ENCODE measurements at places on chromosomes 2 and 18.

DNA sequence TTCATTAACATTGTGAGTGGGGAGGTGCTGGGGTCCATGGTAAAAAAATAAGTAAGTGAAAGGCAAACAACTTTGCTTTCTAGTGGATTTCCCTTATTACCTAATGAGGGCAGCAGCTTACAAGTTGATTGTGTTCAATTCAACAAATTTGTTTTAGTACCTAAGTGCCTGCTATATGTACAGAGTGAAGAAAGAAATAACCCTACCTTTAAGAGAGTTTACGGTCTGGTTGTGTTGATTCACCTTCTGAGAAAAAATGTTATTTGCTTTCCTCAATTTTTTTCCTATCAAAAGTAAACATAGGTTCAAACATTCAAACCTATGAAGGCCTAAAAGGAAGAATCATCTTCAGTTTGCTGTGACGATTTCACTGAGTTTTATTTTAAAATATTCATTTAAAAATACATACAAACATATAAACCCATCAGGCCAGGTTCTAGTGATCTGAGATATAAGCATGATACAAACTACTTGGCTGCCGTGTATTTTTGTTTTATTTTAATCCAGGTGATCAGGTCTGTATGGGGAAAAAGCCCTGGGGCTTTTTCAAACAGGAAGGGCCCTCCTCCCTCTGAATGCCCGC lies 1.5 kb upstream of the SPTBN1 start:
- DNase-seq: no peak

DNA sequence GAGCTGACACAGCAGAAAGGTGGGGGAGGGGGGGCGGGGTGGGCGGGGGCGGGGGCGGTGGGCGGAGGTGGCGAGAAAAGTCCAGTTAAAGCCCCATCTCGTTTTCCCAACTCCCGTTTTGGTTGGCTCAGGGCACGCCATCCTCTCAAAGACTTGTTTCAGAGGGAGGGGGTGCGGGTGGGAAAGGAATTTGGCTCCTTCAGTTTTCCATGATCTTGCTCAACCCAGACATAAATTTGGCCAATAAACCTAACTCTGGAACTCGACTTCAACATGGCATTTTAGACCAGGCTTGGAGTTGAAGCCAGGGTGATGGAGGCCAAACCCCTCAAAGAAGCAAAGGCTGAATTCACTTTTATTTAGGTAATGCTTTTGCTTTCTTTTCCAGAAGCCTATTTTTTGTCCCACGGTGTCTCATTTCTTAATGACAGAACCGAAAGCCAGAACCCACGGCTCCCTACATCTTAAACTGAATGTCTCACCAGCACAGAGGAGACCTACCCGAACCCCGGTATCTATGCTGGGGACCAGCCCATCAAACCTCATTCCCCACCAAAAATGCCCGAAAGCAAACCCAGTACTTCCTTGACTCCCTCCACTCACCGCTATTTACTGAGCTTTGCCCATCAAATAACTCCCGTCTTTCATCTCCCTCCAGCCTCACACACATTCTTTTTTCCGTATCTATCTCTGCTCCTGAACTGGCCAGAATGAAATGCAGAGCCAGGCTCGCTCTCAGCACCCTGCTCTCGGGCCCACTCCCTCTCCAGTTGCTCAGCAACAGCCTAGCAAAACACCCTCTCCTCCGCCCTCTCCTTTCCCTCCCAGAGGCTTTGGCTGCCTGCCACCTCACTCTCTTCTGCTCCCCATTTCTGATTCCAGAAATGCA lies 4.3 kb downstream of the IGFBP5 start:
- DNase-seq: peak; percentile 52

DNA sequence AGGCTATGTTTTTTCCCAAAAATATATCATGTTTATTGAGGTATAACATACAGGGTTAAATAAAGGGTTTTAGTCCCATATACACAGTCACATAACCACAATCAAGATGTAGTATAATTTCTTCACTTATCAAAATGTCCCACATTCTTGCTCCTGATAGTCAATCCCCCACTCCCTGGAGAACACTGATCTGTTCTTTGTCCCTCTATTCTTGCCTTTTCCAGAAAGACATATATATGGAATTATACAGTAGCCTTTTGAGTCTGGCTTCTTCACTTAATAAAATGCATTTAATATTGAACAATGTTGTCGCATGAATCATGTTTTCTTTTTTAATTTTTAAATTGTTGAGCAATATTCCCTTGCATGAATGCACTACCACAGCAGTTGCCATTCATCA lies 1059.7 kb downstream of the TSN start:
- no peak for DNase-seq

- DNase-seq: no peak
Measured at GRCh38 chr2:767440-767839, 90.2 kb upstream of the TMEM18 start.

GRCh38 chr2:190466819-190467446 lies 58.8 kb downstream of the MFSD6 start:
- no peak for DNase-seq

DNA sequence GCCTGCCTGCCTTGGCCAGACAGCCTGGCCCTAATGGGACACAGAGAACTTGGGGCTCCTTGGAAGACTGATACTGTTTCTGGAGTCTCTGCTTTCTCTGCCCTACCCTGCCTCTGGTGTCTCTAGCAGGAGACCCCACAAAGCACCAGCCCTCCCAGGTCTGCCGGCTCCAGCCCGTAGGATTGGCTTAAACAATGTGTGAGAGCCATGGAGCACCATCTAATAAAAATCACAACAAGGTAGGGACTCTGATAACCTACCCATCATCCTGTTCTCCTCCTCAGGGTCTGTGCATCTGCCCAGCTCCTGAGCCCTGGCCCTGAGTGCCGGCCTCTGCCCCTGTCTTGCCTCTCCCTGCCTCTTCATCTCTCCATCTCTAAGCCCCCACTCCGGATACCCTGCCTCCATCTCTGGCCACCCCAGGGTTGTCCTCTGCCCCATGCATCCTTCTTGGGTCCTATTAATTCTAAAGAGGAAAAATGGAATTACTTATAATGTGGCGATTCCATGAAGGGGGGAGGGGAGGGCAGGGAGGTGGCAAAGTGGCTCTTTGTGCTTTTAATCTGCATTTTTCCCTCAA lies 1.2 kb upstream of the ECEL1 start:
- DNase-seq: no peak

DNA sequence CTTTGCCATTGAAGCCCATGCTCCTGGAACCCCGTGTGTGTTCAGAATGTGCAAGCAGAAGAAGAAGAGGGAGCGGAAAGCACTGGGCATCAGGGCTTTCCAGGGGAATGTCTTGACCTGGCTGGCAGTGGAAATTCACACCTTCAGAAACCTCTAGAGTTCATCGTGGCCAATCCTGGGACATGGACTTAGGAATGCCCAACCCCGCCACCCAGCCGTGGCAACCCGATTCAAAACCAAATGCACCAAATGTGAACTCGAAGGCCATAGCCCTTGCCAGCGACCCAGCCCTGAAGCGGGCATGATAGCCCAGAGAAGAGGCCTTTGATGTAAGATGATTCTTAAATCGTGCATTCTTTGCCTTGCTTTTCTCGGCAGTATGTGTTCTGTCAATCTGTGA lies 69.4 kb downstream of the ADI1 start:
- DNase-seq: no peak

DNA sequence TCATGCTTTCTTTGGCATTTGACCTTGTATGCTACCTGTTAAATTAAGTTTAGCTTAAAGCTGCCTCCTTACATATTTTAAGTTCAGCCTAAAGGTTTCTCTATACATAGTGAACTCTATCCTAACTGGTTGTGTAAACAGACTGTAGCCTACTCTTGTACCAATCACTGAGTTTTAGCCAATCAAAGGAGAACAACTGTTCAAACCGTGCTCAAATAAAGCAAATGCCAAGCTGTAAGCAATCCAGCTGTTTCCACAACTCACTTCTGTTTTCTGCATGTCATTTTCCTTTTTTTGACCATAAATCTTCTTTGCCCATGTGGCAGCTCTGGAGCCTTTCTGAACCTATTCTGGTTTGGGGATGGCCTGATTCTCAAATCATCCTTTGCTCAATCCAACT lies 1603.8 kb upstream of the ACVR2A start:
- no peak for DNase-seq

- DNase-seq: no peak
Measured at GRCh38 chr2:196067088-196067382, 1.6 kb downstream of the DNAH7 start.

GRCh38 chr2:191863988-191864387 lies 17.1 kb upstream of the CAVIN2 start:
- no peak for DNase-seq

- no peak for DNase-seq
Measured at GRCh38 chr2:109124982-109125592, 3.9 kb upstream of the SH3RF3 start.

DNA sequence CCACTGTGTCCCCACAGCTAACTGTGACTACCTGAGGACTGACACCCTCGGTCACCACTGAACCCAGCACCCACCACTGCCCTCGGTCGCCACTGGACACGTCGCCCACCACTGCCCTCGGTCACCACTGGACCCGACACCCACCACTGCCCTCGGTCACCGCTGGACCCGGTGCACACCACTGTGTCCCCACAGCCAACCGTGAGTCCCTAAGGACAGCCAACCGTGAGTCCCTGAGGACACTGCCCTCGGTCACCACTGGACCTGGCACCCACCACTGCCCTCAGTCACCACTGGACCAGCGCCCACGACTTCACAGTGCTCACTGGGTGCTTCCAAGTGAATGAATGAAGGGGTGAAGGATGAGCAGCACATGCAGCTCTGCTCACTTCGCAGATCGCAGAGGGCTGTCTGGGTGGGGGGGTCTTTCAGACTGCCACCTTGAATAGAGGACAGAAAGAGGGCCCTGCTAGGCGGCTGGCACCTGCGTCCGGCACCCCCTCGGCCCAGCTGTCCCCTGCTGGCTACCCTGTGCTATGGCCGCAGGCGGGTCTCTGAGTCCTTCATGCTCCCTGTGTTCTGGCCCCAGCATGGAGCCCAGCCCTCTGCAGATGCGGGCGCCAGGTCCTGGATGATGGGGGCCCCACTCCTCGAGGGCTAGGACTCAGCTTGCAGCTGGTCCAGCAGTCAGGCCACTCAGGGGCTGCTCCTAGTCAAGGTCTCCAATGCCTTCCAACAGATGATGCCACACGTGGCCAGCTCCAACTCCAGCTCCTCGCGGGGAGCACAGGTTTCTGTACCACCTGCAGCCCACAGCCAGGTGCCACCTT lies 51.4 kb upstream of the GPC1 start:
- DNase-seq: no peak

DNA sequence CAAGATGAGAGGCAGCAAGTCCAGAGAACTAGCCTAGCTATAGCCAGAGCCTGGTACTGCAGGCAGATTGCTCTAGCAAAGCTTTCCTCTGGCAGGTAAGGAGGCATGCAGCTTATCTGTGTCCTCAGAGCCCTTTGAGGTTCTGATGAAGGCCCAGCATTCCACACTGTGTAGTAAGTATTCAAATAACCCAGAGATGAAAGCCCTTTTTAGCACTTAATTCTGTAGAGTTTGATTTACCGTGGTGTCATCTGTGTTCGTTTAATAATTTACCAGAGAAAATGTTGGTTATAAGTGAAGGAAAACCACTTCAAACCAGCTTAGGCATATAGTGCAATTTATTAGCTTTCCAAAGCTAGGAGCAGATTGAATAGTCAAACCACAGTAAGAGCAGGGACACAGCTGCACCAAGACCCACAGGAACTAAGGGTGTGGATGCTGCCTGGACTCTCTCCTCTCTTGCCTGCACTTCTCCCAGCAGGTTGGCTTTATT lies 226.6 kb downstream of the BABAM2 start:
- no peak for DNase-seq

DNA sequence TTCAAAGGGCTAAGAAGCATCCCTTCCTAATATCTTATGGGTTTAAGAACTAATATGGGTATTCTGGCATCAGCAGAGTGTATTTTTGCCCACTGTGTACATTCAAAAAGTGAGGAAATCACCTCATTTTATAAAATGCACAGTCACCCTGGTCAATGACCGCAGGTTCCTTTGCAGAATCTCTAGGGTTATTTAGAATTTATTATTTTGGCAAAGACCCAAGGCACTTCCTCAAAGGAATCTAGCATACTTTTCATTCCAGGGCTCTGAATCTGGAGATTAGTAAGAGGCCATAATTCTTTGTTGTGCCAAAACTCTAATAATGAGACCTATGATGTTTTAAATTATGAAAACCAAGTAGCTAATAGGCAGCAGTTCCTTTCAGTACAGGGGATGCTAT lies 27.2 kb upstream of the CDH2 start:
- peak; percentile 22 for DNase-seq

GRCh38 chr2:207243601-207244000 lies 77.9 kb upstream of the KLF7 start:
- no peak for DNase-seq

DNA sequence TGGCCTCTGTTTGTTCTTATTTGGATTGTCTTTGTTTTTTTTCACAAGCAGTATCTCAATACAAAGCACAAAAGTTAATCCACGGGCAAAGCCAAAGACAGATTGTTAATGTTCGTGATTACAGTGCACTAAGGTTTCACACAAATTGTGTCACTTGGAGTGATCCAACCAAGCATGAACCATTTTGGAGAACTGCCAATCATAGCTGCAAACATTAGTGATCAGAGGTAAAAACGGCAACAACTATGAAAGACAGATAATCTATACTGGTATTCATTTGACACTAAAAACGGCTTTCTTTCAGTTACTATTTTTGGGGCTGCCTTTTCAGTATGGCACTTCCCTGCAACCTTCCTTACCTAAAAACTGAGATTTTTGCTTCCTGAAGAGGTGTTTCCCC lies 213.1 kb upstream of the GULP1 start:
- DNase-seq: no peak

DNA sequence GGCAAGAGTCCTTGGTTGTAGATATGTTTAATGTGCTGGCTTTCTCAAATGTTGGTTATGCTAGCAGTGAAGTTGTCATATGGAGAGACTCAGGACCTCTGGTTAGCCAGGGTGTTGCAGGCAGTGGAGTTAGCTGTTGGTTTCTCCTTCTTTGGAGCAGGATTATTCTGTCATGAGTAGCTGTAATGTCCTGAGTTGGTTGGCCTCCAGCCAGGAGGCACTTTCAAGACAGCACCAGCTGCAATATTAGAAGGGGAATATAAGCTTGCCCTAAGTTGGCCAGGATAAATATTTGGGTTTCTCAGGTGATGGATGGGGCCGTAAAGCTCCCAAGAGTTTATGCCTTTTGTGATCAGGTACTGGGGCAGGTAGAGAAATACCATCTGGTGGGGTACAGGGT lies 65.5 kb downstream of the MSTN start:
- no peak for DNase-seq

- no peak for DNase-seq
Measured at GRCh38 chr2:48189552-48190228, 283.4 kb upstream of the FBXO11 start.

GRCh38 chr2:121505005-121505404 lies 25.7 kb upstream of the RNU4ATAC start:
- DNase-seq: no peak

Measured in amniotic stem cell (primary cell).